ENCODE measurements at places on chromosomes 1 and 21.

DNA sequence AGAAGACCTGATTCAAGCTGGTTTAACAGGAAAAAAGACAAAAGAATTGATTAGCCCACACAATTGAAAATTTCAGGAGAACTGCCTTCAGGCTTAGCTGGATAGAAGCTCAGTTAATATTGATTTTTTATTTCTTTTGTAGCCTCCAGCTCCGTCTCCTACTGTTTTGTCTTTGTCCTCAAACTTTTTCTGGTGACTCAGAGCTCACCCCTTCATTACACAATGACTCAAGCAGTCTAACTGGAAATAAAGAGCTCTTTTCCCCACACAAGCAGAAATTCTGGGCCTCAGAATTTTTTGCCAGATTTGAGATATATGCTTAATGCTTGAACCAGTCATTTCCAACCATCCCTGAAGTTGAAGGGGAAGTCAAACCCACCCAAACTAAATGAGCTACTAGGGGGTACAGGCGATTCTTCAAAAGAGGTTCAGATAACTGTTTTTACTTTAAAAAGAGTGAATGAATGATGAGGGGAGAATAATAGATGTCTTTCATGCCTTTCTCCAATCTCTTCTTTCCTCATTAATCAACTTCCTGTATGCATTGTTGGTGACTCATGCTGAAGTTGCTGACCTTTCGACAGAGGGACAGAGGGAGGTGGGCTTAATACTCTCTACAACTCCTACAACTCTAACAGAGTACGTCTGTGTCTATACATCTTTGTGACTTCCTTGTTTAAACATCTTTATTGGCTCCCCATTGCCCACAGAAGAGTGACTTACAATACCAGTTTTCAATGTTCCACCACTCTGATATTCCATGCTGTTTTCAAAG, 6.2 kb upstream of the ACP6 start:
- no peak for DNase-seq

- DNase-seq = no peak
These were observed at the start of gene XKR8 for GRCh38 chr1:27959792-27960603. Gene XKR8 (plus strand): TSS chr1:27959973. CDS start chr1:27960070, 97 bp downstream.

DNA sequence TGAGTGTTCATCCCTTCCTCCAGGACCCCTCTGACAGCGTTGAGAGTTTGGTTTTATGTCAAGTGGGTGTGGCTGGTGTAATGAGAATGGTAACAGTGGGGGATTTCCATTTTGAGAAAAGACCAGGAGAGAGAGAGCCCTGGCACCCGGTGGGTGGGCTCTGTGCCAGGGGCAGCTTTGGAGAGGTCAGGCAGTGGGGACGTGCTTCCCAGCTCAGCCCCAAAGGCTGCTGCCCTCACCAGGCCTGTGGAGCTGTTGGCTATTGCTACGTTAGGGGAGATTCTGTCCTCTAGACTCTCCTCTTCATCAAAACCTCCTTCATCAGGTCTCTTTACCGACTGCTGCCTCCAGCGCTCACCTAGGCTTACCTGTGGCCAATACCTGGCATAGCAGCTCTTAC, 176.3 kb downstream of the PTPRU start:
- no peak for DNase-seq

- DNase-seq = no peak
These were observed 633 bp upstream of the PPFIA4 start for GRCh38 chr1:203025686-203026030.

DNA sequence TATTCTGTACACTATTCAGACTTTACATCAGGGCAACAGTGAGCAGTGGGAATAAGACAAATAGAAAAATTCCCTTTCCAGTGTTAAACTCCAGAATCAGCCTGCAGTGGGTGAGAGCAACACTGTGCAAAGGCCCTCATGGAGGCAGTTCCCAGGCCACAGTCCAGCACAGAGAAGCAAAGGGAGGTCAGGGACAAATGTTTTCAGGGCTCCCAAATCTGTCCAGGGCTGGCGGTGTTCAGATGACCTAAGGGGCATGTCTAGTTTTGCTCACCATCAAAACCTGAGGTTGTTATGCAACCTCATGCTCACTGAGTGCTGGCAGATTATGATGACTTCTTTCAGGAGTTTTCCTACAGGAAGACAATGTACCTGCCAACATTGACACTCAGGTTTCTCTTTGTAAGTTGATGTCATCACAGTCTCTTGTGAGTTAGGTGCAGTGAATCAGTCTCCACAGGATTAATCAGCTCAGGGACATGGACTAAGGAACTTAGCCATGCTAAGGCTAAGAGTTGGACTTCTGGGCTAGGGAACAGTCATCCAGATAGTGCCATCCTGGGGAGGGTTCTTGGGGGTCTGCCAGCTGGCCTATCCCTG, 3.6 kb upstream of the LCE5A start:
- DNase-seq = no peak

- DNase-seq = no peak
These were observed 627.4 kb upstream of the NR5A2 start for GRCh38 chr1:199399996-199400724.

DNA sequence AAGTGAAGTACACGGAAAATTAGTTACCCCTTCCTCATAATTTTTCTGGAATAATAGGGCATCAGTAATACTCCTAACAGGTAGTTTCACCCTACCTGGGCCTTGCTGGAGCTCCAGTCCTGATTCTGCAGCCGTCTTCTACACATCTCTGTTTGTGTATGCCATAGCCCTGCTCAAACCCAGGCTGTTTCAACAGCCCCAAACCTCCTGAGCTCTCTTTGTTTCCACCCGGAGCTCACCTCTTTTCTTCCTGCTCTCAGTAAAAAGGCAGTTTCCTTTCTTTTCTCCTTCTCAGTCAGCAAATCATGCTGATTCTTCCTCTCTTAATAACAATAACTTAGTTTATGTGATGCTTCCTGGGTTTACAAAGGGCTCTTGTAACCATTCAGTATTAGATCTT, 355.1 kb upstream of the RUNX1 start:
- DNase-seq = no peak

- no peak for DNase-seq
These were observed 43.1 kb downstream of the CLSTN1 start for GRCh38 chr1:9780554-9781110.

- DNase-seq = no peak
These were observed 68.7 kb downstream of the ADAMTS1 start for GRCh38 chr21:26776310-26777021.

DNA sequence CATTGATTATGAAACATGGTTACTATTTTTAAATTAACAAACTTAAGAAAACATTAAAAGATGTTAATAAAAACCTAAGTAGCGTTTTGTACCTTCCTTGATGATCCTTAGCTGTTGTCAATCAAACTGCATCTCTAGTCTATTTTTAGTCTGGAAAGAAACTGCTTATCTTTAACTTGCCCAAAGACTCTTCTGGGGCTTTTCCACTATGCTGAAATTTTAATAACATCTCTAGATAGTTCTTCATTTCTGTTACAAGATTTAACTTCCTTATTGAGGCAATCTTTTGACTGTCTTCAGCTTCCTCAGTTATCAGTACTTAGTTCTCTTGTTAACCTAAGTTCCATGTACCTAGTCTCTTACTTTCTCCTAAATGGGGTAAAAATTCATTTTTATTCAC, 135.9 kb upstream of the HMCN1 start:
- no peak for DNase-seq

GRCh38 chr1:213531369-213532310, 456.1 kb upstream of the PROX1 start:
- DNase-seq = no peak

- peak; percentile 60 for DNase-seq
These were observed 106.4 kb upstream of the PBX1 start for GRCh38 chr1:164452549-164452948.

GRCh38 chr1:159205225-159205624, 550 bp downstream of the ACKR1 start:
- DNase-seq = no peak

GRCh38 chr1:204274446-204274845, 60.7 kb upstream of the GOLT1A start:
- DNase-seq = no peak

DNA sequence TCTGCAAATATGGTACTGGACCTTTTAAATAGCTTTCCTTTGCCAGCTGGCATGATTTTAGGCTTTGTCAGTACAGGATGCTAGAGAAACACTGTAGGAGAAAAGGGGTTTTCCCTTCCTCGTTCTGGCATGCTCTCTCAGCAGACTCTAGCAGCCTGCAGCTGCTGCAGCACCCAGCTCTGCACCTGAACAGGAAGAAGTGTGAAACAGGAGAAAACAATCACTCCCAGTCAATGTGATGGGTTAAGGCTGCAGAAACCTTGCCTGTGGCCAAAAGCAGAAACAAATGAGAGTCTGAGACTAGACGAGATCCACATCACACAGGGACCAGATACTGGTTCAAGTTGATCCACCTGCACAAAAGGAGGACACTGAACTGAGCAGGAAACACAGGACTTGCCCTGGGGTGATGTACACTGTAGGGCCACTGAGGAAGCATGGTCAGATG, 21.2 kb downstream of the OVGP1 start:
- no peak for DNase-seq

DNA sequence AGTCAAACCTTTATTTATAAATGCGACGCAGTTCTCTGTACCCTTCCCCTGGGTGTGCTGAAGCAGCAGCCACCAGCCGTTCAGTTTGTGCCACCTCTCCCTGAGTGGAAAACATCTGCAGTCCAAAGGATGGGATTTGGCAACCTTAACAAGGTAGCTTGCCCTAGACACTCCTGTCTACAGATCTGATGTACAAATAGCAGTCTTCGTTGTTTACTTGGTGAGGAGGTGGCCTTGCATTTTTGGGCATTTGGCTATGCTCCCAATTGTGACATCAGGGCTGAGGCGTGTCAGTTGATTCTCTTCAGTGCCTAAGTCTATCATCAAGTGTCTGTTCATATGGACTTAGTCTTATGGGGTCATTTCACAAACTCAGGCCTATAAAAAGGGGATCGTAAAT, 59.8 kb downstream of the KDM1A start:
- no peak for DNase-seq

GRCh38 chr1:224906340-224906739, 23.1 kb upstream of the DNAH14 start:
- no peak for DNase-seq

DNA sequence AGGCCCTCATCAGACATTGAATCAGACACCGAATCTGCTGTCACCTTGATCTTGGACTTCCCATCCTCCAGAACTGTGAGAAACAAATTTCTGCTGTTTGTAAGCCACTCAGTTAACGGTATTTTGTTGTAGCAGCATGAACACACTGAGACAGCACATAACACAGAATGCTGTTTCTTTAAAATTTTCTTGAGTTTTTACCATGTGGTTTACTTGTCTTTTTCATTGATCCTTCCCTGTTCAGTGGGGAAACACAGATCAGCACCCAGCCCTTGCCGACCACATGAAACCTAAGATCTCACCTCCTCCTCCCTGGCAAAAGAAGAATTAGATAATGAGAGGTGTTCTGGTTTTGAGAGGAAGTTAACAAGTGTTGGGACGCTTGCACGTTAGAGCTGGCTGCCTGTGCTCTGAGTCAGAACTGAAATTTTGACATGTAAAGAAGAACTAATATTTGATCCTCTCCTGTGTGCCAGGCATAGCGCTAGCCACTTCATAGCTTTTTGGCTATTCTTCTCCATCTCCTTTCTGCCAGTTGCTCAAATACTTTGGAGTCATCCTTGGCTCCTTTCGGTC, 179.6 kb downstream of the DHRS3 start:
- no peak for DNase-seq

DNA sequence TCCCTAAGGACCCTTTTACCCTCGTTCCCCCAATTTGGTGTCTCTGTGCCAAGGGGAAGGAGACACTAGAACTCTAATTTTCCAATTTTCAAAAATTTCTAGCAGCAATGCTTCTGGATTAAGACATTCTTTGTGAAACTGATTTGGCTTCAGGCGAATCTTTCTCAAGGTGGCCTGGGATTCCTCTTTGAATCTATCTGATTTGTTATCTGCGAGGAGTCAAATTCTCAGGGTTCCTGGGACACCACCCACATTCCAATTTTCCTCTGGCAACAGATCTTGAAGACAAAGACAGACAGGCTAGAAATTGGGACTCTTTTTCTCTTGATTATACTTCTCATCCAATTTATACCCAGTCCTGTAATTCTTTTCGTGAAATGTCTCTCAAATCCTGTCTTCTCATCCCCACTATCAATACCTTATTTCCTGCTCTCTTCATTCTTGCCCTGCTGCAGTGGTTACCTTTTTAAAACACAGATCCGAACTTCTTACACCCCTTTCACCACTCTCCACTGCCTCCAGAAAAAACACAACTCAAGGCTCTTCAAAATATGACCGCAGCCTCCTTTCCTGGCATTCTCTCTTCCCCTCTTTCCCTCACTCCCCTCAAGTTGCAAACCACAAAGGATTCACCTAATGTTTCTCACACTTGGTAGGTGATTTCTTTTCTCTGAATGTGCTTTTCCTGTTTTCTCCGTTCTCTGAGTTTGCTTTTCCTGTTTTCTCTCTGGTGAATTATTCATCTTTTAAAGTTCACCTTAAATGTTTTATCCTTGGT, 2.7 kb upstream of the MPZL1 start:
- DNase-seq = no peak

GRCh38 chr1:113074237-113074636, 1.2 kb downstream of the LRIG2 start:
- DNase-seq = no peak

DNA sequence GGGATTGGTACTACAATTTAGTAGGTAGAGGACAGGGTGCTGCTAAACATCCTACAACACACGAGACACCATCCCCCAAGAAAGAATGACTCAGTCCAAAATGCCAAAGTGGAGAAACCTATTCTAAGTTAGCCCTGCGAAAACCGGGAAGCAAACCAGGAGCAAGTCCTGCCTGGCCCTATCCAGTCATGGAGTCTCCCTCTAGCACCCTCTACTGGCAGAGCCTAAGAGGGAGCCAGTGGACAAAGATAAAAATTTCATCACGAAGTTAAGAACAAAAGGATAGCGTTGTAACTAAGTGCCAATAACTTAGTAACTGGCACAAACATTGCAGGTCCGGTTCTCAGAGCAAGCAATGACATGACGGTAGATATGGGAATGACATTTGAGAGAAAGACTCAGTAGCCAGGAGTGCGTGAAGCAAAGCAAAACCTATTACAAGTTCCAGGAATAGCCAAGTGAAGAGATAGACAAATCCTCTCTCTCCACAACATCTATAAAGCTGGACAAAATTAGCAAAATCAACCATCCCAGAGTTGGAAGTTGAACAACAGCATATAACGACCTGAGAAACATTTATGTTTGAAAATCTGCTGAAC, 383.5 kb downstream of the OMA1 start:
- DNase-seq = peak; percentile 48

DNA sequence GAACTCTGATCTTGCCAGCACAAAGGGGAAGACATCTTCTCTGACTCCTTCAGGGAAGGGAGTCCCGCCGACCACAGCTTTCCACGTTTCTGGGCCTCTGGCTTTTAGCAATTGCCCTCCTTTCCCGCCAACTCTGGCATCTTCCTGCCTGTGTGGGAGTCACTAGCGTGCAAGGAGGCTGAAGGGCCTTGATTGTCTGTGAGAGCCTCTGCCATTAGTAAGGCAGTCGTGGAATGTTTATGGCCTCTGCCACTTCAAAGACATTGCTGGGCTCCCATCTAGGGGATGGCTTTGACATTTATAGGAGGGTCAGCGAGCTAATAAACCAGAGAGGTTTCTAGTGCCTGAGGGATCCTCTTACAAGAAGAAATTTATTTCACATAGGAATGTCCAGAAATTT, 14.3 kb upstream of the PROK1 start:
- no peak for DNase-seq

- no peak for DNase-seq
These were observed 60.0 kb upstream of the RGS21 start for GRCh38 chr1:192256674-192257334.

- DNase-seq = no peak
These were observed 9.4 kb downstream of the SELENON start for GRCh38 chr1:25809283-25809926.

GRCh38 chr1:114003431-114003830, 24.2 kb downstream of the OLFML3 start:
- no peak for DNase-seq

GRCh38 chr1:54487571-54488050, 60.4 kb upstream of the ACOT11 start:
- DNase-seq = no peak

Data from COR-L47 (cell line).